ENCODE measurements at places on chromosomes 7 and 10.
A peak's percentile ranks its signal among the peaks of the same experiment; 100 is the strongest.

- no peak for DNase-seq
Observed at GRCh38 chr7:22551768-22552513, 52.0 kb upstream of the STEAP1B start.

DNA sequence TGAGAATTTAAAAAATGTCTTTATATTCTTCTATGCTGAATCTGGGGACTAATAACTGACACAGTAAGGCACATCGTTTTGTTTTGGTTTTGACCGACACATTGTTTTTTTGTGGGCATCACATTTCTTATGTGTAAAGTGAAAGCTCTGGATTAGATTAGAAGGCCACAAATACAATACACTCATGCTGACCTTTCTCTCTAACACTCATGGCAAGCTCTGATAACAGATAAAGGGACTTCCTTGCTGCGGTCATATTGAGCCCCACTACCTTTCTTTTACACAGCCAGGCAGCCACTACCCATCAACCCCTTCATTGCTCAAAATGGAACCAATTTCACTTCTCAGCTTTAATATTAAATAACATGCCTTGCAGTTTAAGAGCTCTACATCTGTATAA lies 26.0 kb downstream of the PPP1R3A start:
- no peak for DNase-seq

- peak; percentile 53 for DNase-seq
Observed at GRCh38 chr10:30639946-30640786, 10.6 kb upstream of the LYZL2 start.

DNA sequence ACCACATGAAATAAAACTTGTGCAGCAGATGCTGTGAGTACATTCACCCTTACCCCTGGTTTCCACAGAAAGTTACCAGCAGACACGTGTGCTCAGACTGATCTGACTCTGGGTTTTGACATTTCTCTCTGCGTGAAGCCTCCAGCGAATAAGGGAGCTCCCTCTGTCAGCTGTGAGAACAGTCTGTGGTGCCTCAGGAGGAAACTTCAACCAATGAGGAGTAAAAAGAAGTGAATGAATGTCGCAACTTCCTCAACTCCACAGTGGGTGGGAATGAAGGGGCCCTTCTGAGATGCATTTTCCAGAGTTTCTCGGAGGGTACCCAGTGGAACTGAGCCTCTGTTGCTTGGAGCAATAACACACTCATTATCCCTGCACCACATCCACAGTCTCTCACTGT lies 743.4 kb downstream of the TNS3 start:
- DNase-seq, result no peak

- DNase-seq, result no peak
Observed at GRCh38 chr7:89451911-89452310, 656.4 kb upstream of the TEX47 start.

GRCh38 chr10:62806251-62806650 lies 1.7 kb downstream of the ADO start:
- no peak for DNase-seq

DNA sequence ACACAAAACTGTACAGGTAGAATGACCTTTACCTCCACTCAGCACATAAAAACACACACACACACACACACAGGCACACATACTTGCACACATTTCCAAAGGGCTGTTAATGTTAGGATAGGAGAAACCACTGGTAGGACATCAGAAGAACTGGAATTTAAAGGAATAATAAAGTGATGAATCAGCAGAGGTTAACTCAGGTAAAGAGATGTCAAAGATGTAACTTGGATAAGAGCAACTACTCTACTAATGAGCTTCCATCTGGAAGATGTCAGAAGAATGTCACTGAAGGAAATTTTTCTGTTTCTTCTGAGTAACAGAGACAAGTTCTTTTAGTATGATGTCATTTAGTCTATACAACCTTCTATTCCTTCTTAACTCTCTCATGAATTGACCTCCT lies 26.4 kb upstream of the GPR37 start:
- no peak for DNase-seq

GRCh38 chr7:151571471-151571870 lies 51.8 kb upstream of the RHEB start:
- DNase-seq, result no peak

DNA sequence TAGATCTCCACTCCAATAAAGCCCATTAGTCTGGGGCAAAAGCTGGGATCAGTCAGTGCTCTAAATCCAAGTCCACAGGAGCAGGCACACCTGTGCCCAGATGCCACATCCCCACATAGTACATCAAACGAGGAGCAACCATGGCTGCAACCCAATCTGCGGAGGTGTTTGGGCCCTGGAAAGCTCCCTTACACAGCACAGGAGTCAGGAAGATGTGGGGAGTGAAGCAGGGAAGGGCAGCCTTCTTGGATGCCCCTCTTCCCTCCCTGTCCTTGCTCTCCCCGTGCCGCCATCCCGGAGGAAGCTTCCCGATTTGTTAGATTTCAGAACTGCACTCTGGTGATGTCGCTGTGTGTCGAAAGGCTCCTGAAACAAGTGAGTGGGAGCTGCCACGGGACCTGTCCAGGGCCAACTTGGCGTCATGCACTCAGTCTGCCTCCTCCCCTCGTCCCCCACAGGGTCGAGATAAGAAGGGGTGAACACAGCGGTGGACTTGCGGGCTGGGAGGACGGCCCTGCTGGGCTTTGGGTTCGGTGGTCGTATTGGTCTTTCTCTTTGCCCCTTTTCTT lies 230.6 kb upstream of the GRB10 start:
- no peak for DNase-seq

- DNase-seq, result no peak
Observed at GRCh38 chr10:113263056-113263455, 289.8 kb upstream of the HABP2 start.

DNA sequence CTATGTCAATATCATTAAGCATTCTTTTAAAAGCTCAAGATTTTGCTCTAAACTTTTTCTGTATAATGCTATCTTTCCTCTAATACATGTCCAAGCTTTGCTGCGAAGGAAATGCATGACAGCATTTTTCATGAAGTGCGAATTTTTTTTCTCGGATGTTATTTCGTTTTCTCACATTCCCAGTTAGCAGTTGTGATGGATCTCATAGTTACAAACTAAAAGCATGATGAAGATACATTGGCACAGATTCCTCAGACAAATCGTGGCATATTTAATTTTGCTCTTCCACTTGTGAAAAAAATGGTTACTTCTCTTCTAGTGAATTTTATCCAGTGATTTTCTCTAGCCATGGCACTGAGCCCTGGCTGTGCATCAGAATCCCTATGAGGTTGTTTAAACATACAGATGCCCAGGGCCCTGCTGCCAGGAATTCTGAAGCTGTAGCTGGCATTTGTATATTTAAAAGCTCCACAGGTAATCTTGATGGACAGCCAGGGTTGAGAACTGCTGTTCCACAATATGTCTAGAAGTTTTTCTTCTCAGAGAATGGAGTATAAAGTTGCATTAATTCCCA lies 299.8 kb upstream of the NEBL start:
- no peak for DNase-seq

DNA sequence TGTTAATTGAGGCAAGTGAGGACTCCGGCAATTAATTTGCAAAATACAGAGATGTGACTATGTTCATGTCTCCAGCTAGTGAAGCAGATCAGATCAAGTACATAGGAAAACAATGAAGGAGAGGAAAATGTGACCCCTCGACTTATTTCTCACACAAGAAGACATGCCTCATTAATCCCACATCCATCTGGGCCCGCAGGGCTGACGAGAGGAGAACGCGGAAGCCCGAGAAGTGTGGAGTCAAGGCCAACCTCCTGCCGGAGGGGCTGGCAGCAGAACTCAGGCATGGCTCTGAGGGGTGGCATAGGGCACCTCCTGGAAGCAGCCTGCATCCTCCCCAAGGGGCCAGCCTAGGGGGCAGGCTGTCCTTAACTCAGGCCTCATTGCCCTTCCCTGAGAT lies 54.4 kb downstream of the ZNF503 start:
- DNase-seq, result no peak

DNA sequence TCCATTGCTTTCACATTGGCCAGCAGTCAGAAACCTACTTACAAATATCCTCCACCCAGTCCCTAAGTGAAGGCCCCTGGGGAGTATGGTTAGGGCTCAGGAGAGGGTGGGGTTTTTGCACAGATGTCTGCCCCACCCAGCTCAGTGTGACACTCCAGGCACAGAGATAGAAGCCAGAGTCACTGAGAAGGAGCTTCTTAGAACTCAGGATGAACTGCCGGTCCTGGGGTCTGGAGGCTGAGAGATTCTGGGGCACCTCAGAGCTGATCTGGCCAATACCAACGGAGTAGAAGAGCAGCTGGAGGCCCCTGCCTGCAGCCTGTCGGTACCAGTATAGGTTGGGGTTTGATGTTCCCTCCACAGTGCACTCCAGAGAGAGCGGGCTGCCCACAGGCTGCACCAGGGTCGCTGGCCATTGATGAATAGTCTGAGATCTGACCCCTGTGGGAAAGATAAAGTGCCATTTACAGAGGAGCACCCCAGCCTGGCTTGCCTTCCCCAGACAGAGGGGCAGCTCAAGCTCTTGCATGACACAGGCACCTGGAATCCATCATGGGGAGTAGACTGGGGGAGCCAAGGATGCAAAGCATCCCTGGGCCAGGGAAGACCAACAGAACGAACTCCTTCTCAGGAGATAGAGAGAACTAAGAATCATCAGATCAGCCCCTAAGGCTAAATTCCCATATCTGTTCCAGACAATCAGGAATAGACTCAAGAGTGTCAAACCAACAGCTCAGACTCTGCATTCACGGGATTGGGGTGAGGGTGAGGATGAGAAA lies 41.9 kb downstream of the PRSS2 start:
- DNase-seq, result no peak

- no peak for DNase-seq
Observed at GRCh38 chr10:15704581-15704968, 15.1 kb downstream of the ITGA8 start.

DNA sequence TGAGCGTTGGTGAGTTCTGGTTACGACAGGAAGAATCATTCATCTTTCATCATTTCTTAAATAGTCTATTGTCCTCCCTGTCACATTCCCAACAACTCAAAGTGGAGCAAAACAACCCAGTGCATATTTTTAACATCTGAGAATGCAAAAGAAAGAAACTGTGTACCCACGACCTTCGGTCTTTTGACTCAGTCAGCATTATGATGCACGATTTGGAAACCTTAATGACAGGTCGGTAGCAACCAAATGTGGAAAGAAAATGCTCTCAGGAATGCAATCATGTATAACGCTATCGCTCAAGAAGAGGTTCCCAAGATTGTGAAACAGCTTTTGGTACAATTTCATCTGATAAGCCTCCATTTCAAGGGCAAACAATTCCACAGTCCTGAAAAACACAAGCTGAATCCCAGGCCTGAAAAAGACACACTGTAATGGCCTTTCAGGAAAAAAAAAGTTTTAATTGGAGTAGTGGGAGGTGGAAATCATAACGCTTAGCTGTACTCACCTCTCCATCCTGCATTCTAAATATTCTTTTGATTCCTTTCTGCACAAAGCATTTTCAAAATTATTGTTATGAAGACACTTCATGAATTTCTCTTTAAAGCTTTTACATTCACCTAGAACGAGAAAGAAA lies 2.6 kb downstream of the COX19 start:
- DNase-seq, result no peak

- DNase-seq, result no peak
Observed at GRCh38 chr10:60967260-60967659, 23.3 kb upstream of the RHOBTB1 start.

Measured in neuronal stem cell (in vitro differentiated cells).